ENCODE measurements at places on chromosomes 1 and 21.

DNA sequence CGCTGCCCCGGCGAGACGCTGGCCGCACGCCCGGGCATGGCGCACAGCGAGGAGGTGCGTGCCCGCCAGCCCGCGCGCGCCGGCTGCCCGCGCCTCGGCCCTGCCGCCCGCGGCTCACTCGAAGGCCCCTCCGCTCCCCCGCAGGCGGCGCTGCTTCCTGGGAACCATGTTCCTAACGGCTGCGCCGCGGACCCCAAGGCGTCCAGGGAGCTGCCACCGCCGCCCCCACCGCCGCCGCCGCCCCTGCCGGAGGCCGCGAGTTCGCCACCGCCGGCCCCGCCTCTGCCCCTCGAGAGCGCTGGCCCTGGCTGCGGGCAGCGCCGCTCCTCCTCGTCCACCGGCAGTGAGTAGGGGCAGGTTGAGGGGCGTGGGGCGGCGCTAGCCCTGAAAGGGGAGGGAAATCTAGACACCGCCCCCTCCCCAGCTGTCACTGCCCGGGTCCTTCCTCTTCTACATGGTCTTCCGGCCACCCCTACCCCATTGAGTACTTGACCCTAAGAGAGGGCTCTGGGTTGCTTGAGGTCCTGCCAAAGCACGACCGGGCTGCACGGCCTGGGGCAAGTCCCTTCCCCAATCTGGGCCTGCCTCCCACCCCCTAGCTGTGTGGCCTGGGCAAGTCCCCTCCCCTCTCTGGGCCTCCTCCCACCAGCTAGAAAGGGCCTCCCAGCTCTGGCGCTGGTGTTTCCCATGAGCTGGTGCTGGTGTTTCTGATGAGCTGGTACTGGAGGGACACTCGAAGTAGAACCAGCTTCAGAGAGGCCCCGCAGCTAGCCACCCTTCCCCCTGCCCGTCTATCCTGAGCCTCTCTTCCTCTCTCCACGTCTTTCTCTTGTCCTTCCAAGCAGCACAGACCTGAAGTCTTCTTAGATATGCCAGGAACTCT, 17.0 kb downstream of the TNFRSF25 start:
- no peak for DNase-seq

GRCh38 chr1:230175163-230175747, 108.2 kb downstream of the GALNT2 start:
- DNase-seq, result no peak

DNA sequence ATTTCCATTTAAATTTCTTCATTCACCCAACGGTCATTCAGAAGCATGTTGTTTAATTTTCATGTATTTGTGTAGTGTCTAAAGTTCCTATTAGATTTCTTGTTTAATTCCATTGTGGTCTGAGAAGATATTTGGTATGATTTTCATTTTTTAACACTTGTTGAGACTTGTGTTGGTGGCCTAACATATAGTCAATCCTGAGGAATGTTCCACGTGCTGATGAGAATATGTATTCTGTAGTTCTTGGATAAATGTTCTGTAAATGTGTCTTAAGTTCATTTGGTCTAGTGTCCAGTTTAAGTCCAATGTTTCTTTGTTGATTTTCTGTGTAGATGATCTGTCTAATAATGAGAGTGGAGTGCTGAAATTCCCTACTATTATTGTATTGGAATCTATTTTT, 22.7 kb upstream of the LCE5A start:
- no peak for DNase-seq

DNA sequence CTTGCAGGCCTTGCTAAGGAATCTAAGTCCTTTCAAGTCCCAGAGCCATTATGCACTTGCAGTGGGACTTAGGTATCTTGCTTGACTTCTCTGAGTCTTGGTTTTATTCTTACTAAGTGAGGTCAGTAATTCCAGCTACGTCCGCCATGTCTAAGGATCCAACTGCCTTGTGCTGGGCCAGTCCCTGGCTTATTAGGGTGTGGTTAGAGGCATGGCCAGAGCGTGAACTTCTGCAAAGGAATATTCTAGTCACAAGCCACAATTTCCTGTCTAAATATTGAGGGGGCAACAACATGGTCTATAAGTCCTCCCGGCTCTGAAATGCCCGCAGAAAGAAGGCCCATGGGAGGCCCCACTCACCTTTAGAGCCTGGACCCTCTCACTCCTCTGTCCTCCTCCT, 82.9 kb downstream of the TMEM53 start:
- DNase-seq, result no peak

DNA sequence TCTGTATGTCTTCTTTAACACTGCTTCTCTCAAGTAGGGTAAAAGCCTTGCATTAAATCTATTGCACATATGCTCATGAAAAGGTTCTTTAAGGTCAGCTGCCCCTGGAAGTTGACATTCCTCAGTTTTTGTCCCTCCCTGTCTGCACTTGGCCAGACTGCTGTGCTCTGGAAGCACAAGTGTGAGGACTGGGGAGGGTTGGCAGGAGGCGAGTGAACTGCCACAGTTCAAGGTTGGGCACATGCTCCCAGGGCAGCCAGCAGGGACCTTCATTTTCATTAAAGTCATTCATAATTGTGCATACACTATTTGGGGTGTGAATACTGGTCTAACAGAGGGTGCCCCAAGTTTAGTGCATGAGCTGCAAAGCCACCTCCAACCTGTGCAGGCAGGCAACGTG, 10.9 kb upstream of the THEM5 start:
- no peak for DNase-seq

GRCh38 chr1:199956005-199956404, 71.5 kb upstream of the NR5A2 start:
- DNase-seq, result no peak

- no peak for DNase-seq
Observed at GRCh38 chr1:21121764-21122471, 54.8 kb downstream of the EIF4G3 start.

Data from vagina (tissue), 2 donors.